WTC11 (cell line): ENCODE measurements at places on chromosomes 3 and 15.

DNA sequence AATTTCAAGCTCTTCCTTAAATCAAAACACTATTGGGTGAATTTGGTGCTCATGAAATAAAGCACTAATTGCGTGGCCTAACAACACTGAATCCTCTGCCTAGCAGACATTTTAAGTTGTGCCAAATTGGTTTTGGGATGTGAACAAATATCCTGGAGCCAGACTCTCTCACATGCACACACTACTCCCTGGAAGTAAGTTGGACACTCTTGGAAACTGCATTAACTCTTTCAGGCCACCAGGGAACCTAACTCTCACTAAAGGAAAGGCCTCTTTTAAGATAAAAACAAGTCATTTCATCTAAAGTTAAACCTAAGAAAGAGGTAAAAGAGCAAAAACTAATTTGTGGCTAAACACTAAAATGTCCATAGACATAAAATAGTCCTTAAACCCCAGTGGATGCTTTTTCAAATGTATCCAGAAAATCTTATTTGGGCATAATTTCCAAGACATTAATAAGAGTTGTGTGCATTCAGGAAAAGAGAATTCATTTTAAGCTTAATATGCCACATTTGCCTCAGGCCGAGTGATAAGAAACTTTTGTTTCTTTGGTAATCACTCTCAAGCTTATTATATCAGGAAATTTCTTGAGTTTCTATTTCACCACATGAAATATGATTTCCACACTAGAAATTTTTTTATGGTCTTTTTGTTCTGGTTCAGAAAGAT, 61.8 kb downstream of the ZBTB20 start:
- H3K27ac ChIP-seq: no peak overlapping the region; the same call in 1 of the 2 replicates
- H3K36me3 ChIP-seq: no peaks in the 10 kb centered on the region
- peaks cover 21% of the 10 kb centered on the region for H3K4me1 ChIP-seq
- H3K27me3 ChIP-seq: no peaks in the 10 kb centered on the region
- DNase-seq: no peak
- no peak overlapping the region for H3K4me3 ChIP-seq

DNA sequence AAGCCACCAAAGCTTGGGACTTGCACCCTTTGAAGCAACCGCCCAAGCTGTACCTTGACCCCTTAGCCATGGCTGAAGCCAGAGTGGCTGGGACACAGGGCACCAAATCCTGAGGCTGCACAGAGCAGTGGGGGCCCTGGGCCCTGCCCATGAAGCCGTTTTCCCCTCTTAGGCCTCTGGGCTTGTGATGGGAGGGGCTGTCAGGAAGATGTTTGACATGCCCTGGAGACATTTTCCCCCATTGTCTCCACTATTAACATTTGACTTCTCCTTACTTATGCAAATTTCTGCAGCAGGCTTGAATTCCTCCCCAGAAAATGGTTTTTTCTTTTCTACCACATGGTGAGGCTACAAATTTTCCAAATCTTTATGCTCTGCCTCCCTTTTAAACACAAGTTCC, 522.2 kb downstream of the EDEM1 start:
- peak overlapping the region; percentile 6; the same call in 1 of the 2 replicates for H3K4me3 ChIP-seq
- no peak overlapping the region for H3K27ac ChIP-seq
- peaks cover 67% of the 10 kb centered on the region for H3K36me3 ChIP-seq
- peaks cover 33% of the 10 kb centered on the region for H3K4me1 ChIP-seq
- no peak for DNase-seq

DNA sequence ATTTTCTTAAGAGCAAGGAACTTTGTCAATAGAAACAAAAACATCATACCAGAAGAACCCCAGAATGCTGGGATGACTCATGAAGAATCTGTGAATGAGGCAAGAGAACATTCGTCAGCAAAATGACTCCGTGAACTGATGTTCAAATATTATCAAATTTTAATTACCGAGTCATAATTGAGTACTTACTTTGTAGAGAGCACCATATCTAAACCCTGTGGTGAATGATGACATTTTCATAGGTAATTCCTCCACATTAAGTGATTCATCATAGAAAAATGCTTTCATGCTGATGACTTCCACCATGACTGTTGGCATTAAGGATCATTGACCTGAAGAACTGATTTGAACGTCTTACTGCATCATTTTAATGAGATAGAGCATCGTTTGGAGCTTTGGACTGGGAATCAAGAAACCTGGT, 56.3 kb downstream of the PPARG start:
- H3K36me3 ChIP-seq: no peaks in the 10 kb centered on the region
- H3K27me3 ChIP-seq: peaks cover 7% of the 10 kb centered on the region
- H3K27ac ChIP-seq: no peak overlapping the region
- H3K4me1 ChIP-seq: peaks cover 6% of the 10 kb centered on the region
- no peak for DNase-seq

DNA sequence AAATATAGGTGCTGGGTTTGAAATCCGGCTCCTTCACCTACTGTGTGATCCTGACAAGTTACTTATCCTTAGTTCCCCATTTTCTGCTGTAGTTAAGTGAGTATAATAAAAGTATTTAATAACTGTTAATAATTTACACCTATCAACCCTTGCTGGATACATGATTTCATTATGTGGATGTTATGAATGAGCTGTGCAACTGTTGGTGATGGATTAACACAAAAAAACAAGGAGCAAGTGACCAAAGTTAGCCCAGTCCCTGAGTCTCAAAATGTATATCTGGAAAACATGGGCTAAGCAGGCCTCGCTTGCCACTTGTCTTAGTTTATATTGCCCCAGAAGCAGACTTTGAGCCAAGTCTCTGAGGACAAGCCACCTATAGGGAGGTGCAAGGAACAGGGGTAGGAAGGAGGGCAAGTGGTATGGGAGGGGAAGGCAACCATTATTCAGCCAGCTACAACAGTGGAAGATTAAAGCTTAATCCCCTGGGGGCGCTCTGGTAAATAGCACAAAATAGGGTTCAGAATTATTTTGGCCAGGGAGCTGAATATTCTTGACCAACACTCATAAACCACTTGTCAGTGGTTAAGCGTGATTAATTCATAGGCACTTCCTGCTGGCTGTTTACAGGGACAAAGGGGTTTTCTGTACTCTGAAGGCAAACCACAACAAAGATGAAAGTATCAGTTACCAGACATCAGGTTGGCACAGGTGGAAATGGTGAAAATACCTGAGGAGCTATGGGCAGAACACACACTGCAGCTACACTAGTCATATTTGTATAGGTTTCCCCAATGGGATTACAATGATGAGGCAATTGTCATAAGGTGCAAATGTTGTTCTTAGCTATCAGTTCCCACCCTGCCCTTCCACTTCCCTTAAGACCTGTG, 76.2 kb downstream of the TRIM42 start:
- no peak overlapping the region for H3K4me3 ChIP-seq
- H3K4me1 ChIP-seq: peaks cover 14% of the 10 kb centered on the region
- no peak overlapping the region for H3K27ac ChIP-seq
- H3K36me3 ChIP-seq: no peaks in the 10 kb centered on the region
- no peaks in the 10 kb centered on the region; the same call in 1 of the 2 replicates for H3K27me3 ChIP-seq

- H3K27me3 ChIP-seq: peaks cover 5% of the 10 kb centered on the region; the same call in 1 of the 2 replicates
- no peak overlapping the region for H3K27ac ChIP-seq
- no peak for DNase-seq
- H3K4me3 ChIP-seq: no peak overlapping the region
Measured at GRCh38 chr15:52540374-52541012, 11.8 kb upstream of the MYO5A start.

GRCh38 chr15:80503319-80503952, 99.3 kb downstream of the ARNT2 start:
- H3K27me3 ChIP-seq: no peaks in the 10 kb centered on the region
- H3K4me1 ChIP-seq: no peaks in the 10 kb centered on the region
- no peak overlapping the region for H3K4me3 ChIP-seq

DNA sequence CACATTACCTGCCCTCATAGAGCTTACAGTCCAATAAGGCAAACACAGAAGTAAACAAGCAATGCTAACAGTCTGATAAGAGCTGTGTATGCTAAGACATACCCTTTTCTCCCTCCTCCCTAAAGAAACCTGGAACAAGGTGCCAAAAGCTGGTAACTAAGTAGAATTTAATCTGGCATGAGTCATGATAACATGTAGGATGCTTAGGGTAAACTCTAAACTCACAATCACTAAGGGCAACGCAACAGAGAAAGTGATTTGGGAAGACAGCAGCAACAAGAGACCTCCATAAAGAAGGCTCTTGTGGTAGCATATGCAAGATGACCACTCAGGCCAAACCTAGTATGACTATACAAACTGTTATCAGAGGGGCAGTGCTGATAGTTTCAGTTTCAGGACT, 55.5 kb downstream of the MYO1E start:
- no peak overlapping the region for H3K4me3 ChIP-seq
- DNase-seq: no peak
- peaks cover 29% of the 10 kb centered on the region for H3K4me1 ChIP-seq

DNA sequence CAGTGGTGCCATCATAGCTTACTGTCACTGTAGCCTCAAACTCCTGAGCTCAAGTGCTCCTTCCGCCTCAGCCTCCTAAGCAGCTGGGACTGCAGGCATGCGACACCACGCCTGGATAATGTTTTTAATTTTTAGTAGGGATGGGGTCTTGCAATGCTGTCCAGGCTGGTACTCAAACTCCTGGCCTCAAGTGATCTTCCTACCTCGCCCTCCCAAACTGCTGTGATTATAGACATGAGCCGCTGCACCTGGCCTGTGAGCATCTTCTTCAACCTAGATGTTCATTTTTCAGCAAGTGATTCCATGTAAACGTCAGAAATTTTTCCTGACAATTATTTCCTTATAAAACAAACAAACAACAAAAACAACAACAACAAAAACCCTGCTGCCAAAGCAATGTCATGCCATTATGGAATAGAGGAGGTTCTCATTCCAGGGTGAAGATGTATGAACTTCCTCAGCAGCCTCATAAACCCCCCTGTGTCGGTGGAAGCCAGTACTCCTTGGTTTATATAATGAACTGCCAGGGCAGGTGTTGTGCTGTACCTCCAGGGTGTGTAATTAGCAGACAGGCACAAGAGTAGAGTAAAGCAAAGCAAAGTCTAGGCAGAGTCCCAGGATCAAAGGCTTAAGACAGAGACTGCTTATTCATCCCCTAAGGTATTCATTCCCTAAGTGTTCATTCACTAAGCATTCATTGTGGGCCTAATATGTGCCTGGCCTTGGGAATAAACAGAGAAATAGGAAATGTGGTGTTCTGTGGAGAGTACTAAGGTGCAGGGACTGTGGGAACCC, 44.6 kb downstream of the NR2C2 start:
- H3K27ac ChIP-seq: no peak overlapping the region
- H3K27me3 ChIP-seq: peaks cover 57% of the 10 kb centered on the region
- H3K4me3 ChIP-seq: no peak overlapping the region
- no peak for DNase-seq

DNA sequence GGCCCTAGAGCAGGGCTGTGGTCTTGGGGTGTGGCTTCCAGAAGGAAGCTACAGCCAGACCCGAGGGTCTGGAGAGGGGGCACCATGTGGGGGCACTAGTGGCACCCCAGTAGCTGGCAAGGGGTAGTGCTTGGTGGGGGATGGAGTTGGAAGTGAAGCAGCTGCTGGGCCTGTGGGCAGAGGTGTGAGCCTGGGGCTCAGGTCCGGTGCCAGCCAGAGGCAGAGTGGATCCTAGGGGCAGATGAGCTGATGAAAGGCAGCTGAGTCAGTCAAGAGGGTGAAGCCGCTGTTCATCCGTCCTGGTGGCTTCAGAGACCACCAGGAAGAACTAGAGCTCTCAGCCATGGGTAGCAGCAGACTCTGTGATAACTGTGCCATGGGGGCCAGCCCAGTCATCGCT, 172.6 kb downstream of the TBC1D2B start:
- H3K27me3 ChIP-seq: peaks cover 3% of the 10 kb centered on the region; the same call in 1 of the 2 replicates
- no peak for DNase-seq
- H3K36me3 ChIP-seq: no peaks in the 10 kb centered on the region
- H3K4me3 ChIP-seq: no peak overlapping the region
- H3K27ac ChIP-seq: no peak overlapping the region
- peaks cover 8% of the 10 kb centered on the region for H3K4me1 ChIP-seq

GRCh38 chr3:103495186-103495585, 1060.4 kb downstream of the ZPLD1 start:
- H3K27me3 ChIP-seq: no peaks in the 10 kb centered on the region
- H3K4me3 ChIP-seq: no peak overlapping the region
- H3K27ac ChIP-seq: no peak overlapping the region
- no peak for DNase-seq
- H3K4me1 ChIP-seq: no peaks in the 10 kb centered on the region

DNA sequence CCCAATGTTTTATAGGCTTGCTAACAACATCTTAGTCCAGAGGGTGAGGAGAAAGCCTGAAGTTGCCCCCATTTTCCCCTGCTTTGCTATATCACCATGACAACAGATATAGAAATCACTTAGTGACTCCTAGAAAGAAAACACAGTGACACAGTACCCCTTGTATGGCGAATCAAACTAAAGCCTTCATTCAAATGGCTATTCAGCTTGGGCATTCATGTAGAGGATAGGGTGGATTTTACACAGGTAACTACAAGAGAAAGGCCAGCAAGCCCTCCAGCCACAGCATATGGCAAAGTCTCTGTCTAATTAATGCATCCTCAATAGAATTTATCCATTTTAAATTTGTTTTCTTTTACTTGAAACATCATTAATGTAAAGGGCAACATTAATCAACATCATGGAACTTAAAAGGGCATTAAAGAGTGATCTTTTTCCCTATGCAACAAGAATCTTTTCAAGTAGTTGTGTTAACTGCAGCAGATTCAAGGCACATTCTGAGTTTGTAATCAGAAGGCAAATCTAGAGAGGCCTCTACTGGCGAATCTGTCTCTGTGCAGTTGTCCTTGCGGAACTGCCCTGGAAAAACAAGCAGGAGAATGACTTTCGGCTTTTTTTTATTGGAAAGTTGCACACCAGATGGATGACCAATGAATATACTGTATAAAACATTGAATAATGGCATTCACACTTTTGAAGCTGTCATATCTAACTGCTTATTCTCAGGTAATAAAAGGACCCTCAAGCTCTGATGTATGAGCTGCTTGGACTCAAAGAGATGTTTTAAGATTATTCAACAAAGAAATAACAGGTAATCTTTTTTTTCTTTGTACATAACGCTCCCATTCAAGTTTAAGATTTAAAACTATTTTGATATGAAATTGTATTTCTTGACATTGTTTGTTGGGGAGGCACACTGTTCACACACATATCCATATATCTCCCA, 621.7 kb upstream of the AGTR1 start:
- no peaks in the 10 kb centered on the region for H3K36me3 ChIP-seq
- 0 out of 2 replicates have a peak, but pooled peaks cover 4% of the 10 kb centered on the region for H3K4me1 ChIP-seq
- no peaks in the 10 kb centered on the region for H3K27me3 ChIP-seq
- peak; percentile 27 for DNase-seq

DNA sequence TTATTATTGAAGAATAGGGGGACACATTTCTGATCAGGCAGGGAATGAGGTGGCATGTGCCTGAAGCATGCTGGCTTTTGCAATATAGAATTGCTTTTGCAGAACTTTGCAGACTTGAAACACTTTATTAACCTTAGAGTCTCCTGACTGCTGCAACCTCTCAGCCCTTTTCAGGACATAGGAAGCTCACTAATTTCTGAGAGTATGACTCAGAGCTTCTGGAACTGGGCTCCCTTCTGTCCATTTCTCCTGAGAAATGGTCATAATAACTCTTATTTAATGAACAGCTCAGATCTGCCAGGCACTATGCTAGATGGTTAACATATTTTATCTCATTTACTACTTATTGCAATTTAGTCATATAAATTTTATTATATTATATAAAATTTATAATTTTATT, 38.6 kb upstream of the DGKG start:
- H3K4me3 ChIP-seq: no peak overlapping the region
- no peak overlapping the region for H3K27ac ChIP-seq
- H3K27me3 ChIP-seq: no peaks in the 10 kb centered on the region
- DNase-seq: no peak
- H3K36me3 ChIP-seq: no peaks in the 10 kb centered on the region
